Head of caudate nucleus (tissue), 42 donors: ENCODE measurements at places on chromosomes 16 and 17.

- no peak for DNase-seq
Observed at GRCh38 chr16:65002265-65002664, 119.6 kb downstream of the CDH11 start.

DNA sequence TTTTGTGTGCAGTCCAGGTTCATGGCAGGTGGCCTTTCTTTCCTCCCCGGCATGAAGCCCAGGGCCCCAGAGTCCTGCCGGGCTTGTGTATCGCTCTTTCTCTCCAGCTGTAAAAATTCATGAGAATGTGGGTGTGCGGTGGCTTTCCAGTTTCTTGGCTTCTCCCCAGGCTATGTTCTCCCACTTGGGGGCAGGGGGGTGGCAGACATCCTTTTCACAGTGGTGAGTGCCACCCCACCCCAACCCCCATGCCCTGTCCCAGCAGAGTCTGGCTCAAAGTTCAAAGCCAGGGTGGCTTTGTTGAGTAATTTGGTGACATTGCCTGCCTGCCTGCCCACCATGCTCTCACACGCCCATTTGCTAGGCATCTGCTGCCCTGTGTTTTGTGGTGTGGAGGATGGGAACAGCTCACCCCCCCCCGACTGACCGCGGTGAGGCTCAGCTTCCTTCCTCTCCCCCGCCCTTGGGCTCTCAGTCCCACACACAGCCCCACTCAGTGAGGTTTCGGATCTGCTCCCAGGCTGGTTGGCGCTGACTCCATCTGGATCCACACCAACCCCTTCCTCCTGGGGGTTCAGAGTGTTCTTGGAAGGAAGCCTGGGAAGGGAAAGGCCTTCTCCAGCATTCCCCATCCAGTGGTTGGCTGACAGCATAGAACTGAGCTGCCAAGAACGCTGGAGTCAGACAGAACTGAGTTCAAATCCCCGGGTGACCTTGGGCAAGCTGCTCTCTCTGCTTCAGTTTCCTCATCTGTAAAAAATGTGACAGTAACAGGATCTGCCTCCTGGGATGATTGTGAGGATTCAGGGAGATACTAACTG is 36.0 kb downstream of the CHD9 start:
- peak; percentile 92 for DNase-seq

GRCh38 chr17:9408868-9409829 is 166.5 kb downstream of the STX8 start:
- no peak for DNase-seq

DNA sequence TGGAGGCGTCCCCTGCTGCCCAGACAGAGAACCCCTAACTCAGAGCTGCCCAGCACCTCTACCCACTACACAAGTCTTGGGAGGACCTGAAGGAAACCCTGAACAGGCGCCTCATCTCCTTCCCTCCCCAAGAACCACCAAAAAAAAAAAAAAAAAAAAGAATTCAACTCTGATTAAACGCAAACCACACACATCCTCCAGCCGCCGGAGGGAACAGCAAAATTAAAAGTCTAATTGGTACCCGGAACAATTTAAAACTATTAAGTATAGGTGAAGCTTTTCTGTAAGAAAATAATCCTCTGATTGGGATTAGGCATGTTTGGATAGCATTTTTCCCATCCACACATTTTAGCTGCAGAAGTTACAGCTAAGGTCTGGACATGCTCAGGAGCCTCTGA is 202.7 kb downstream of the ZNF423 start:
- DNase-seq, result no peak

- DNase-seq, result peak; percentile 32
Observed at GRCh38 chr17:43360376-43360738, 38.4 kb upstream of the ARL4D start.

GRCh38 chr17:33113991-33114370 is 122.3 kb downstream of the SPACA3 start:
- no peak for DNase-seq

DNA sequence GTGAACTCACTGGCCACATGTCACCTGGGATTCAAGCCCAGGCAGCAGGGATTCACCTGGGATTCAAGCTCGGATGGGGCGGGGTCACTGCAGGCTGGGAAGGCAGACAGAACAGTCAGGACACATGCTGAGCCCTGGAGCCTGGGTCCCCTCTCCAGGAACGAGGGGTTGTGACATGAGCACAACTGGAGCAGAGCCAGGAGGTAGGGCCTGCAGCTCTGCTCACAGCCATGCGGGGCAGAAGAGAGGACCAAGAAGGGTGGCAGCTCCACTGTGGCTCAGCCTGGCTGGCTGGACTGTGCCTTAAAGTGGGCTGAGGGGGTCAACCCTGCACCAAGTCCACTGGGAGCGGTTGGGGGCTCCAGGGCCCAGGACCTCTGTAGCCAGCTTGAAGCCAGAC is 150.1 kb downstream of the RAB11FIP4 start:
- DNase-seq, result no peak

DNA sequence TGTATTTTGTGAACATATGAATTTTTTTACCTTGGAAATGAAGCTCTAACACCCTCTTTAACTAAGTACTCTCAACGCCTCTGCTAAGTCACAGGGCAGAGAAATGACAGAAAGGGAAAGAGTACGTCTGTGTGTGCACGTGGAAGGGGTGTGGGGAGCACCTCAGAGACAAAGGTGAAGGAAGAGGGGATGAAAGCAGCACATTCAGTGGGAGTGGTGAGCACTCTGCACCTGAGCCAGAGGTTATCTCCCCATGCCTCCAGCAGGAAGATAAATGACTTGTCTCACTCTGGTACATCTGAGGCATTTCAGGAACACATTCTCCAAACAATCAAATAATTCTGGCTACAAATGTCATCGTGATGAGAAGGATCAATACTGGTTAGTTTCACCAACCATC is 15.0 kb downstream of the GNA13 start:
- no peak for DNase-seq

DNA sequence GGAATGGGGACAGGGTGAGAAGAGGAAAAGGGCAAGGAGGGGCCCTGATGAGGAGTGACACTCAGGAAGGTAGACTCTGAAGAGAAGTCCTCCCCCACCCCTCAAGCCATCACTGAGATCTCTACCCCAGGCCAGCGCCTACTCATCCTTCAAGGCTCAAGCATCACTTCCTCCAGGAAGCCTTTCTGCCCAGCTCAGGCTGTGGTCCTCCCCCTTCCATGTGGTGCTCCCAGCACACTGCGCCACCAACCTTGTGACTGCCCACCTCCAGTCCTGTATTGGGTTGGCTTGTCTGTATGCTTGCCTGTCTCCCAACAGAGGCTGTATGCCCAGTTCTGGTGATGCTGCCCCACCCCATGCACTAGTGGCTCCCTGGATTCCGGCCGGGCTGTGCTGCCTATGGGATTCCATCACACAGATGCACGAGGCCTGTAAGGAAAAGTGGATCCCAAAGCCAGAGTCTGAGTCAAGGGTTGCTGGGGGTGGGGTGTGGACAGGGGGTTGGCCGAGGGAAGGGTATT is 19.8 kb upstream of the ZFP90 start:
- DNase-seq, result no peak

DNA sequence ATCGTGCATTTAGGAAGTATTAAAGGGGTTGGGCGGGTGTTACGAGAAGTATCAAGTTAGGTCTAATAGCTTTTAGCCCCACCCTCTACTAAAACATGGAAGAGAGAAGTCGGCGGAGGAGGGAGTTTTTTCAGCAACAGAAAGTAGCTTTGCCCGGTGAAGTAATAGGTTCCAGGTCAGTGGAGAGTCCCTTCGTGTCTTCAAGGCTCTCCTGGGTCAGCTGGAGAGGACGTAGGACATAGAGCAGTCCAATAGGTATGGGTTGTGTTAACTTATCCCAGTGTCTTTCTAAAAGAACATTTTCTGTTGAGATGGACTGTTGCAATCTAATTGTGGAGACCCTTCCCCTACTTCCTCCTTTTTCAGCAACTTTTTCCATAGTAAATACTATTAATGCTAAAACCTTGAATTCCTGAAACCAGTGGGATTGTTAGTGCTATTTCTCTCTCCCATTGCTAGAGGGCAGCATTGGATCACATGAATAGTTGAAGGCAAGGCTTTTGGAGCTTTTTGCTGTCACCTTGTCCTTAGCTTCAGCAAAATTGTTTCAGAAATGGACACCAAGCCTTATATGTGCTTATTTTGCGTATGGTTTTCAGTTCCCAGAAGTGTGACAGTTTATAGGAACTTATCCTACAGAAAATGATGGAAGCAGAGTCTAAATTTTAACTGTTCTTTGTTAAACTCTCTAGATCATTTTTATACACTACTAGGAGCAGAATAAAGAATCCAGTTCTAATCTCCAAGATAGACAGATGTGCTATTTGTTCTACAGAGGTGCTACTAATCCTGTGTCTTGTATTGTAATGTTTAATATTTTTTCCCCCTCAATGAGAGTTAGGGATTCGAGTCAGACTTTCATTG is 38.4 kb downstream of the UTP18 start:
- DNase-seq, result no peak

GRCh38 chr17:50774225-50774803 is 7.0 kb upstream of the ANKRD40CL start:
- DNase-seq, result no peak

- no peak for DNase-seq
Observed at GRCh38 chr16:634996-635395, 1.1 kb downstream of the METTL26 start.

- DNase-seq, result no peak
Observed at GRCh38 chr16:18932243-18932987, 6.2 kb upstream of the SMG1 start.

GRCh38 chr16:54424043-54424451 is 137.5 kb upstream of the IRX3 start:
- DNase-seq, result no peak

DNA sequence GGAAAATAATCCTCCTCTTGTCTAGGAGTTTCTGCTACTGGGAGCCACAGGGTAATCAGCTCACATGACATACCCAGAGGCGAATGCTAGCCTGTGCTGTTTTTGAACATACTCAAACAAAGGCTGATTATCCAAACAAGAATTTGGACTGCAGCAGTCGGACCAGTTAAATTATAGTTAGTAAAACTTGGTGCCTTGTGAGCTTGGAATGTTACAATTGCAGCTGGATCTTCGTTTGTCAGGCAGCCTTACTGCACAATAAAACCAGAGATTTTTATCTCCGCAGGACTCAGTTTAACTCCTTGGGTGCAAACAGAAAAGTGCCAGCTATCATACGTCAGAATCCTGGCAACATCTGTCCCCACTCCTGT is 163.8 kb upstream of the TBX2 start:
- no peak for DNase-seq

DNA sequence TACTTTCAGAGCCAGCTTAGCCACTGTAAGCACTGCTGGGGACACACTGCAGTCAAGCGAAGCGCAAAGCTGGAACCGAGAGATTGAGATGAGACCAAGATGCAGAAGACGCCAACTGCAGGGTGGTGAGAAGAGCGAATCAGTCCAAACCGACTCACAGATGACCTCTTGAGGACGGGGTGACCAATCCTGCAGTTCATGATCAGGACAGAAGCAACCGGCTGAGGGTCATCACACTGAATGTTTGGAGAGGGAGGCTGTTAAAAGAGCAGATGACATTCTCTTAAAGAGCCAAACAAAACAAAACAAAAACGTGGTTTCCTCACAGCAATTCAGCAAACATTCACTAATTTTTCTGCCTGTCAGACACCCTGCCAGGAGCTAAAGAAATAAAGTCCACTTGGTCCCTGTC is 8.5 kb downstream of the HASPIN start:
- no peak for DNase-seq

- no peak for DNase-seq
Observed at GRCh38 chr17:27458524-27458908, 2.3 kb downstream of the KSR1 start.

- DNase-seq, result peak; percentile 57
Observed at GRCh38 chr17:82023447-82024241, 539 bp downstream of the LRRC45 start.

GRCh38 chr17:58119491-58119890 is 28.7 kb upstream of the OR4D1 start:
- DNase-seq, result peak; percentile 19

- DNase-seq, result no peak
Observed at GRCh38 chr17:65587534-65588180, 26.2 kb upstream of the AXIN2 start.

DNA sequence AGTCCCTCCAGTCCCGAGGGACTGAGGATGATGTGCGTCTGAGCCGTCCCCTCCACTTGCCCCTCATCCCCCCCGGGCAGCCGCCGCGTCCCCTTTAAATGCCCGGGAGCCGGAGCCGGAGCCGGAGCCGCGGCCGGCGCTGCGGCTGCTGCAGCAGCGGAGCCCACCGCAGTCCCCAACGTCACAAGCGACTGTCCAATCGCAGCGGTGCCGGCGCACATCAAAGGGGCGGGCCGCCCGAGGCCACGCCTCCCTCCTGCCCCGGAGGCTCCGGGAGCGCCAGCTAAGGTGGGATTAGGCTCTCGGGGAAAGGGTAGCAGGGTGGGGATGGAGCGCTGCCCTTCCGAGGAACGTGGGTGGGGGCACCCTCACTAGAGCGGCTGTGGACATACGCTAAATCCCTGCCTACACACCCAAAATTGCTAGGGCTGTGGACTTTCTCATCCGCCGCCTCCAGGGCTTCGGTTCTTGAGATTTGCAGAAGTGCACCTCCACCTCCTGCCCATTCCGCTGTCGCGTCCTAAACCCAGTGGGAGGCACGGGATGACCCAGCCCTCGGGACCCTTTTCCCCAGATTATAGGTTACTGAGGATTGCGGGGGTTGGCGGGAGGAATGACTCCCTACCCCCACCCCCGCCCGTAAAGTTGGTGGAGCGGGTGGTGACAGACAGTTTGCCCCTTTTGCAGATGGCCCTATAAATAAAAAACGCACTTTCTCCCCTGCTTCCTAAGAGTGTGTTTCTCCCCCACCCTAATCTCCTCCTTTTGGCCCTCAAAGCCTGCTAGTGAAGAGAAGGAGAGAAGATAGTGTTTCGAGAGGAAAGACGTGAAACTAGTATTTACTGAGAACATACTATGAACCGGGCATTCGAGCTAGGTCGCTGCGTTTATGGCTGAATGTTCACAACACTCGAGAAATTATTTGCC is at the start of gene PHOSPHO1:
Gene PHOSPHO1 (minus strand): TSS at position 152 of the 927 bp plus-strand sequence. CDS start 4,096 bp downstream, outside the sequence.
- DNase-seq, result peak; percentile 88

- no peak for DNase-seq
Observed at GRCh38 chr16:25625620-25626019, 66.1 kb upstream of the HS3ST4 start.

- DNase-seq, result no peak
Observed at GRCh38 chr16:83810901-83811300, 3.1 kb downstream of the HSBP1 start.

DNA sequence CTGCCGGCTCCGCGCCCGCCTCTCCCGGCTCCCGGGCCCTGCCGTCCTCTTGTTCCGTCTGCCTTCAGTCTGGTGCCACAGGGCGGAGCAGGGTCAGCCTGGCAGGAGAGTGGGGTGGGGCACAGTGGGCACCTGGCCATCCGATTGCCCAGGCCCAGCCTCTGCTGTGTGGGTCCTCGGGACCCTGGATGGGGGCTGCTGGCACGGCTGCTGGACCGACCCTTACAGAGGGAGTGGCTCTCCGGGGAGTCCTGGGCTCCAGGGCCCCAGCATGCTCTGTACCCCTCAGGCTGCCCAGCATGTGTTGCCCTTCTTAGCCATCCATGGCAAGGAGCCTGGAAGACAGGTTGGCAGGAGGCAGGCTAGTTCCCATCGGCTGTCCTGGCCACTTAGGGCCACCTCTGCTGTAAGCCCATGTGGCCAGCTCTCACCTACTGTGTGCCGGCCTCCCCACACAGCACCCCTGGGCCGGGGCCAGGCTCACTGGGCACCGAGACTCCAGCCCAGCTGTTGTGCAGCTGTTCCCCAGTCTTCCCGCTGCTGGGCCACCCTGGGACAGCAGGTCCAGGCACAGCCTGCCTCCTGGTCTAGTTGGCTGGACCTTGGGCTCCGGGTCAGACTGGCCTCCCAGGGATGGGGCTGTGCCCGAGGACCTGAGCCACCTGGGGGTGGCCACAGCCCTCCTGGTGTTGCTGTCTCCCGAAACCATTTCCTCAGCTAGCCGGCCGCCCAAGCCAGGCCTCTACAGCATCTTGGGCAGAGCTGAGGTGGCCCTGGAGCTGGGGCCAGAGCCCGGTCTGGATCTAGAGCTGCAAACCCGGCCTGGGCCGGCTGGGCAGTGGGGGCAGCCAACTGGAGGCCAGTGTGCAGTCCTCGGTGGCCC is 24.9 kb downstream of the BAHCC1 start:
- DNase-seq, result no peak
